ENCODE measurements at places on chromosomes 2 and 18.

DNA sequence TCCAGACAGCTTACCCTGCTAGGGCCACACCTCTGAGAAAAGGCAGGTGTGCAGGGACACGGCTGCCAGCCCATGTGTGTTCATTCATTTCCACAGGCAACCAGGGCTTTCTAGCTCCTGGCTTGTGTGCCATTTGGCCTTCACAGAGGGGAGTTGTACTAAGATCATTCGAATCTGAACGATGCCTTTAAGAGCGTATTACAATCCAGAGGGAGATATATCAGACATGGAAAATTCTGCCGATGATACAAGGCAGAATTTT lies 64.2 kb upstream of the OTOF start:
- DNase-seq, result no peak

DNA sequence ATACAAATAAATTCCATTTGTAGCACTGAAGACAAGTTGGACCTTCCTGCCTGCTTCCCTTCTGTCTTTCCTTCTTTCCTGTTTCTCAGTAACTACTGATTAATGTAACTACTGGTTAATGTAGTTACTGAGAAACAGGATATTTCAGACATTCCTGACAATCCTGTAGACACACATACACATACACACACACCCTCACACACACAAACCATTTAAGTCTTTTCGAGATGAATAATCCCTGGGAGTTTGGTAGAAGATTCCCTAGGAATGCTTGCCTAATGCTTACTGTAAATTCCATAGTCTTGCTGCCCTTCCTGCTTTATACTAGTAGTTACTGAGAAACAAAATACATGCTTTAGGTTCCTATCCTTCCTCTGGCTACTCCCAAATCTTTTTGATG lies 83.9 kb downstream of the PIK3C3 start:
- peak; percentile 68 for DNase-seq

GRCh38 chr2:19809206-19809605 lies 92.6 kb downstream of the TTC32 start:
- DNase-seq, result no peak

- DNase-seq, result no peak
Measured at GRCh38 chr18:40812981-40813515, 1142.0 kb upstream of the PIK3C3 start.

- DNase-seq, result no peak
Measured at GRCh38 chr2:159817283-159817682, 19.3 kb upstream of the CD302 start.

DNA sequence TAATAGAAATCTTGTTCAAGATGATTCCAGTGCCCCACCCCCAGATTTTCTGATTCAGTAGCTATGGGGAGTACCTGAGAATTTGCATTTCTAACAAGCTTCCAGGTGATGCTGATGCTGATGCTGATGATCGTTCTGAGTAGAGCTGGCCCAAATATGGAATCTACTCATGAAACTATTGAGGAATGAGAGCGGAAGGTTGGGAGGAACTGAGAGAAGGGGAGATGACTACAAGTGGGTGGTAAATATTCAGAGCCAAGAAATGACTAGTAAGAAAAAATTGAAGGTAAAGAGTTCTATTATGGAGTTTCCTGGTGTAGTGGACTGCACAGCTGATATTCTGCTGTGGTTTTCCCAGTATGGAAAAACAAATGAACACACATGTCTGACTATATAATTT lies 235.4 kb upstream of the FN1 start:
- no peak for DNase-seq

- DNase-seq, result no peak
Measured at GRCh38 chr18:13378150-13378549, 159.6 kb downstream of the LDLRAD4 start.

GRCh38 chr2:69579536-69579935 lies 64.0 kb downstream of the AAK1 start:
- no peak for DNase-seq

- peak; percentile 57 for DNase-seq
Measured at GRCh38 chr18:23967321-23968089, 47.0 kb upstream of the TTC39C start.

- no peak for DNase-seq
Measured at GRCh38 chr18:13416848-13417247, 198.3 kb downstream of the LDLRAD4 start.
